ENCODE measurements at places on chromosomes 1 and 21. TPM values are rescaled to one million over a fixed set of nuclear protein-coding genes. Genes with fewer than 3 reads are reported as not detected.
A peak's percentile ranks its signal among the peaks of the same experiment; 100 is the strongest.

LMX1A gene
- not detected for total RNA-seq

PRELP gene
- not detected for total RNA-seq

IGSF21 gene
- not detected for total RNA-seq

USH2A gene
- total RNA-seq = not detected

CXADR gene
- 0.37 TPM for total RNA-seq

- no peak for ATAC-seq
Measured at GRCh38 chr1:55987491-55988249, 591.7 kb downstream of the PLPP3 start.

GRCh38 chr1:57633056-57633455, 209.2 kb upstream of the DAB1 start:
- no peak for ATAC-seq

- peak; percentile 80 for ATAC-seq
Measured at GRCh38 chr1:181396171-181396670, 87.1 kb upstream of the CACNA1E start.

GRCh38 chr21:44752671-44753235, 41.4 kb upstream of the TSPEAR start:
- no peak for ATAC-seq
